ENCODE measurements at places on chromosomes 4 and X. TPM values are rescaled to one million over a fixed set of nuclear protein-coding genes. Genes with fewer than 3 reads are reported as not detected.

EOLA1 gene
- 24.2 TPM for polyA plus RNA-seq

- H3K4me1 ChIP-seq, result no peaks in the 10 kb centered on the region
- no peaks in the 10 kb centered on the region for H3K36me3 ChIP-seq
- no peaks in the 10 kb centered on the region for H3K27me3 ChIP-seq
Measured at GRCh38 chr4:38861791-38862190, 5.2 kb upstream of the TLR6 start.

- H3K4me1 ChIP-seq, result no peaks in the 10 kb centered on the region
- H3K27ac ChIP-seq, result no peak overlapping the region
- DNase-seq, result no peak
- no peaks in the 10 kb centered on the region for H3K27me3 ChIP-seq
- no peak overlapping the region for H3K4me3 ChIP-seq
- no peaks in the 10 kb centered on the region for H3K36me3 ChIP-seq
Measured at GRCh38 chrX:141673946-141674345, 24.6 kb downstream of the SPANXD start.

DNA sequence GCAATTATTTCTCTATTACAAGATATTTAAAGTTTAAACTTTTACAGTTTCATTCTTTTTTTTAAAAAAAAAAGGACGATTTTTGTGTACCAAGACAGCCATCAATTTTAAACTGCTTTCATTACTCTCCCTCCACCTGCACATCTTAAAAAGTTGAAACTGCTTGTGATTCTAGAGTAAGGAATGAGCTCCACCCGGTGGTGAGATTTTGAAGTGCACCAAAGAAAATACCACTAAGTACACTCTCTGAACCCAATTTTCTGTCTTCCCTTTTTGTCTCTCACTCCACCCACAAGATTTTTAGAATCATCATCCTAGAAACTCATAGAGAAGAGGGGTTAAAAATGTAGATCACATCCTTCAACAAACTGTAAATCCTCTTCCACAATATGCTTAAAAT is 91.3 kb upstream of the WDR44 start:
- H3K36me3 ChIP-seq, result no peaks in the 10 kb centered on the region
- H3K27ac ChIP-seq, result no peak overlapping the region
- H3K4me1 ChIP-seq, result no peaks in the 10 kb centered on the region
- DNase-seq, result no peak
- H3K27me3 ChIP-seq, result no peaks in the 10 kb centered on the region
- no peak overlapping the region for H3K4me3 ChIP-seq

Measured in spinal cord (tissue), 10 donors.